ENCODE measurements at places on chromosomes 1 and 21.

GRCh38 chr1:89309828-89310227 lies 37.2 kb upstream of the GBP5 start:
- no peak for DNase-seq

- DNase-seq = no peak
Observed at GRCh38 chr1:155933591-155934096, 569 bp downstream of the KHDC4 start.

DNA sequence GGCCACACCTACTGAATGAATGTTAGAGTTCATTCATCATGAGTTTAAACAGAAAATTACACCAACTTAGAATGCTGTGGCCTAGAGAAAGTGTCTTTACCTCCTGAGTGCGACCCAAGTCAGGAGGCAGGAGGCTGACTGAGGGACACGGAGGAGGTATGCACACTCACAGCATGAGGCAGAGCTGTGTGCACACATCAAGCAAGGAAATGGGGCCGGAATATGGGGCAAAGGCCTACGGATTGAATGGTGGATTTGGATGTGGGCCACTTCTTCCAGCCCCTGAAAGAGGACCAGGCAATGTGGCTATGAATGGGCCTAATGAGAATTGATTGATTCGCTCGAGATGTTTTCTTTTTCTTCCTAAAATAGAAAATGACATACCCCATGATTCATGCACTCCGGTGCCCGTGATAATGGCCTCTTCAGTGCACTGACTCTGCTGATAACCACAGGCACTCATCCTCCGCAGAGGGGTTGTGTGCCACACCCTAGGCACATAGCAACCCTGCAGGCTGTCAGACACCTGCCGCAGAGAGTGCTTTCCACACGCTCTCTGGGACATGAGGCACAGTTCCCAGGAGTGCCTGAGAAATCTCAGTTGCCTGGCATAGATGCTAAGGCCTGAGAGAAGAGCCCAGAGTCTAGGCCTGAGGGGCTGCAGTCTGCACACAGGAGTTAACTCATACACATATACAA lies 155.5 kb downstream of the GLUL start:
- no peak for DNase-seq

GRCh38 chr1:228219245-228219961 lies 11.6 kb downstream of the OBSCN start:
- DNase-seq = no peak
